H7 (cell line): ENCODE measurements at places on chromosomes 1 and 21. TPM values are rescaled to one million over a fixed set of nuclear protein-coding genes. Genes with fewer than 3 reads are reported as not detected.

Gene FAM43B
- total RNA-seq, result 4.1 and 6.1 TPM in 2 replicates

Gene MTARC2
- total RNA-seq, result 12.2 and 13.0 TPM in 2 replicates

Gene GBP7
- total RNA-seq, result not detected in 2 replicates

Gene ESPN
- total RNA-seq, result 8.7 and 9.3 TPM in 2 replicates

Gene LEMD1
- 19.4 and 25.1 TPM in 2 replicates for total RNA-seq

Gene MRAP
- not detected in 2 replicates for total RNA-seq

Gene KRTAP6-3
- total RNA-seq, result not detected in 2 replicates

Gene MAB21L3
- total RNA-seq, result 0.07 TPM in 1 of 2 replicates, not detected in the other

Gene KRTAP19-3
- not detected in 2 replicates for total RNA-seq

Gene STYXL2
- total RNA-seq, result 0.07 and 0.24 TPM in 2 replicates

GRCh38 chr1:113608399-113608798 lies 150.9 kb downstream of the PHTF1 start:
- no peak for DNase-seq

DNA sequence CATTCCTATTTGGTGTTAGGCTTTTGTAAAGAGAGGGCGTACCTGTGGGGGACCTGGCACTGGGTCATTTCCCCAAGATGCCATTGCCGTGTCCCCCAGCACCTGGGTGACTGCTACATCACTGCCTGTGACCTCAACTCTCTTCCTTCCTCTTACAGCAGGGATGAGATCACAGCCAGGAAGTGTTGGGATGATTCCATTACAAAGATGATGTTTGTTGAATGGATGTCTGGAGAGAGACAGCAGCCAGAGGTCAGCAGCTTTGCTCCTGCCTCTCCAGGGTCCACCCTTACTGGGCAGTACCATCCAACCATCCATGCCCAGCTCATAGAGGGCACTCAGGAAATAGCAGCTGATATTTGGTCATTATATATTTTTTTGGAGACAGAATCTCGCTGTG lies 35.1 kb downstream of the TMEM51 start:
- no peak for DNase-seq

DNA sequence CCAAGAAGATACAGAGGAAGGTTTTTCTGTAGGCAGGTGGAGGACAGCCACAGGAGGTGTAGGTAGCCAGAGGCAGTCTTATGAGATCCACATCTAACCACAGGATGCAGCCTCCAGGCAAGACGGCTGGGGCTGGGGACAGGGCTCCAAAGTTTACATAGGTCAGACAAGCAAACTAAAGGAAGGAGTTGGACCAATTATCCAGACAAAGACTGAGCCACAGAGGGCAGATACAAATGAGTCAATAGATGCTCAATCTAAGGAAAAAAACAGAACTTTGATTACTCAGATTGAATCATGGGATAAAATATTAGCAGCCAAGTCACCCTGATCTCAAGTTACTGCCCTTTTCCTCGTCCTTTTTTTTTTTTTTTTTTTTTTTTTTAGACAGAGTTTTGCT lies 91.6 kb downstream of the RGS7 start:
- DNase-seq, result no peak

GRCh38 chr1:231899713-231900435 lies 273.3 kb downstream of the DISC1 start:
- DNase-seq, result no peak

GRCh38 chr1:111948209-111949171 lies 41.0 kb downstream of the KCND3 start:
- DNase-seq, result peak; percentile 72

DNA sequence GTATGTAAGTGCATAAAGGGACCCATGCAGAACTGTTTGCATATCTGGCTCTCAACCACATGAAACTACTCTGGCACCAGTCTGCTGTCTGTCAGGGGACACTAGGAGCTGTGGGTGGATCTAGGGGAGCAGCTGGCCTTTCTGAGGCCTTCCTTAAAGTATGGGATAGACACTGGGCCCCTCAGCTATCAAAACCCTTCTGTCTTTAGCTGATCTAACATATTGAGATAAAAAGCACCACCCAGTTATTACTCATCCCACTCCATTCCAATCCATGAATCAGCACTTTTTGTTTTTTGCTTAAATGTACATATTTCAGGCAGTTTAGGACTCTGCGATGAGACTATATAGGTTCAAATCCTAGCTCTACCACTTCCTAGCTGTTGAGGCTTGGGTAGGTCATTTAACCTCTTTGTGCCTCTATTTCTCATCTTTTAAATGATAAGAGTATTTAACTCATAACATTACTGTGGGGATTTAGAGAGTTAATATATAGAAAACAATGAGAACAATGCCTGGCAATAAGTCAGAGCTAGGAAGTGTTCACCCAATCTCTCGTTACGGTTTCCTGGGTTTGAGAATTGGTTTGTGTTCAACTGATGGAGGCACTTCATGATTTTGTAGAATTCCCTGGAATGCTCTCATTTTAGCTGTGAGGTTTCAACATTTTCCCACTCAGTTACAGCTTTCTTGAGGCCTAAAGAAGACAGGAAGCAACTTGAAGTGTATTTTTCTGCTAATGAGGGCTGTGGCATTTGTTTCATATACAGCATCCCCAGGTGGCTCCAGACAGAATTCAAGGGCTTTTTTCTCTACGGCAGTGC lies 68.9 kb downstream of the LRIG2 start:
- no peak for DNase-seq

DNA sequence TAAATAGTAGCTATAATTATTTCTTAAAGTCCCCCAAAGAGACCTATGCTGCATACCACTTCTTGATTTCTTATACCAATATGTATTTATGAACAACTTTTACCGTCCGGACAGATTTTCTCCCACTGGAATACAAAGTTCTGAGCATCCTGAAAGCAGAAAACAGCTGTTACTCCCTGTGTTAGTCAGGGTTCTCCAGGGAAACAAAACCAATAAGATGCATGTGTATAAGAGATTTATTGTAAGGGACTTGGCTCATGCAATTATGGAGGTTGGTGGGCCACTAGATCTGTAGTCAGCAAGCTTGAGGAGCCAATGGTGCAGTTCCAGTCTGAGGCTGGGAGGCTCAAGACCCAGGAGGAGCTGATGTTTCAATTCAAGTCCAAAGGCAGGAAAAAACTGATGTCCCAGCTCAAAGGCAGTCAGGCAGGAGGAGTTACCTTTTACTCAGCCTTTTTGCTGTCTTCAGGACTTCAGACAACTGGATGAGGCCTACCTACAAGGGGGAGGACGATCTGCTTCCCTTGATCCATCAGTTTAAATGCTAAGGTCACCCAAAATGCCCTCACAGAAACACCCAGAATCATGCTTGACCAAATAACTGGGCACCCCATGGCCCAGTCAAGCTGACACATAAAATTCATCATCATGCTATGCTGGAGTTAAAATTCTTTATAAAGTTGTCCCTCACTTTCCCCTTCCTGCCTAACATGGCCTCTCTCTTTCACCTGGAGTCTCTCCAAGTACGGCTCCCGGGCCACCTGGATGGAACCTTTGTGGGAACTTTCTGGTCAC lies 24.3 kb upstream of the ATF3 start:
- DNase-seq, result no peak

GRCh38 chr1:68975212-68975933 lies 478.5 kb upstream of the DEPDC1 start:
- DNase-seq, result peak; percentile 26

DNA sequence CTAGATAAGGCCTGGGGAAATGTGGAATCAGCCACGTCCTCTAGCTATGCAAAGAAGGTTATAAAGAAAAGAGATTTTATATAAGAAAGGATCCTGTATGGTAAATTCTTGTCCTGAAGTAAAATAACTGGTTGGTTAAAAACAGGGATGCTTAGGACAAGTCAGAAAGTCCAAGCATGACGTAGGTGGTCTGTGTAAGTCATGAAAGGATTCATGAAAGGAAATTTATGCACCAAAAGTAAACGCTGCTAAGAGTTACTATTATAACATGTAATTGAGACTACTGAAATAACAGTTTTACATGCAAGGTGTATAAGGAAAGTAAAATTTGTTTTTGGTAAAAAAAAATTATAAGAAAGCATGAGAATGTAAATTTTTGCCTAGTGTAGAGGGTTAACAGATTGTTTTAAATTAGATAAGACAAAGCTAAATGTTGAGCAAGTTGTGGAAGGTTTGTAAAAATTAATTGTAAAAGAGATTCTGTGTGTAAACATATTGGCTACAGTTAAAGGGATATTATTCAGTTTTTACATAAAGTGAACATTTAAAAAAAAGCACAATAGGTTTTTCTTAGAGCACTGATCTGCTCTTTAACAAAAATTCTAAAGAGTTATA lies 43.9 kb downstream of the PIGK start:
- no peak for DNase-seq

DNA sequence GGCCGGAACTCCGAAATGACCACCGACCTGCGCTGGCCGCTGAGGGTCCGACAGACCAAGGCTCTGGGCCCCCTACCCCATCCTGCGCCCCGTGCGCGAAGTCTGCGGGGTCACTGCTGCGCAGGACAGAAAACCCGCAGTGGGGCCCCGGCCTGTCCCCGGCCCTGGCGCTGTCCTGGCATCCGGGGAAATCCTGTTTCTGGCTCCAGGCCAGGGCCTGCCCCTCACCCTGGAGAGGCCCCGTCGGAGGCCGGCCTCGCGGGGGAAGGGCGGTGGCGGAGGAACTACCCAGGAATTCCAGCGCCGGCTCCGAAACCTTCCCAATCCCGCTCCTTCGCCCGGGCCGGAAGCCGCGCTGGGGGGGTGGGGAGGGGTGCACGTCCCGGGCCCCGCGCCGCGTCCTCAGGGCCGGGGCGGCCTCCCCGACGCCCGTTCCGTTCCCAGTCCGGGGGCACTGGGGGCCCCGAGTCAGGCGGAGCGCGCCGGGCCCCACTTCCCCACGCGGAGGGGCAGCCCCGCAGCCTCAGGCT lies 77.0 kb downstream of the MORN1 start:
- DNase-seq, result peak; percentile 98

DNA sequence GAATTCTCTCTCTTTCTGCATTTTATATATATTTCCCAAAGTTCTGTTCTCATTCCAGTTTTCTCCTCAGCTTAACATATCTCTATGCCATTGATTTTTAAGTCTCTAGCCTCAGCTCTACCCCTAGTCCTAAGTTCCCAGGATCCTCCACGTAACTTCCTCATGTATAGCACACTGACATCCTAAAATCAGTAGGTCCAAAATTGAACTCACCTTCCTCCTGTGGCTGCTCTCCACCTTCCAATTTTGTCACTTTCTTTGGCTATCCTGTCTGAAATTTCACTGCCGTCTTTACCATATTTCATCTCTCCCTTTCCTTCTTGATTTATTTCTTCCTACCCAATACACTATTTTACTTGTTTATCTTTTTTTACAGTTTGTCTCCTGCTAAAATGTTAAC lies 1.5 kb downstream of the SLAMF6 start:
- no peak for DNase-seq

DNA sequence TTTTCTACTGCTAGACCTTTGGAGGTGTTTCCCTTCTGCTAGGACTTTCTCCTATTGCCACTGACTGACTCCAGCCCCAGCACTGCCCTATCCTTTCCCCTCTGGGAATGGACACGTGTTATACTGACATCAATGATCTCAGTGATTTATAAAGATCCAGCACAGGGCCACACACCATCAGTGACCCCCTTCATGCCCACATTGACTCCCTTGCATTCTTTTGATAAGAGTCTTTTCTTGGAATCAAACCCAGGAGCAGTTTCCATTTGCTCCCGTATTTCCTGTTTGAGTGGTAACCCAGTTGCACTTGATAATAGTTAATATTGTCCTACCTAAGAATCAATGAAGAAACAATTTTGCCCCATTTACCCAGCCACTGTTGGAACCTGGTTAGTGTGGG lies 501.0 kb upstream of the USP24 start:
- no peak for DNase-seq

GRCh38 chr1:90716552-90717355 lies at the start of gene BARHL2:
Gene BARHL2, minus strand, starts transcription at chr1:90717302. Its CDS starts 107 bp downstream, at chr1:90717195.
- DNase-seq, result peak; percentile 76

DNA sequence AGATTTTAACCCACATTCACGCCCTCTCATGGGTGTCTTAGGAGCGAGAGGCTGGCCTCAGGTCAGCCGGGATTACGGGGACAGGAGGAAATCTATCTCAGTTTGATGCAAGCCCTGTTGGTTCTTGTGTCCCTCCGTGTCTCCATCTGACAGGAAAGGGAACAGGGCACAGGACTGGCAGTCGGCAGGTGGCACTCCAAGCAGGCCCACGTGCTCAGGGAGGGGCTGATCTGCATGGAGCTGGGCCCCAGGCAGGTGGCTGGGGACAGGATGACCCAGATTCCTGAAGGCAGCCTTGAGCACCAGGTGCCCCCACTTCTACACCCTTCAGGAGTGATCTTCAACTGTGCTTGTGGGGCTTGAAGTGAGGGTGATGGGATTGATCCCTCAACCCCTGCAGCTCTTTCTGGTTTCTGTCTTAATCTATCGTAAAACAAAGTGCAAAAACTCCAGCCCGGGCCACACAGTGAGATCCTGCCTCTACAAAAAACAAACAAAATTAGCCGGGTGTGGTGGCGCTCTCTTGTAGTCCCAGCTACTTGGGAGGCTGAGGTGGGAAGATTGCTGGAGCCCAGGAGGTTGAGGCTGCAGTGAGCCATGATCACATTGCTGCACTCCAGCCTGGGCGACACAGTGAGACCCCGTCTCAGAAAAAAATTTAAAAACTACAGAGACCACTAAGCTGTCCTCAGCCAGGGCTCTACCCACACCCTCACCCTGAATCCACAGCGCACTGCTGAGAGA lies 8.3 kb downstream of the PLEKHG5 start:
- no peak for DNase-seq

GRCh38 chr21:27023186-27023585 lies 56.3 kb upstream of the ADAMTS5 start:
- no peak for DNase-seq

DNA sequence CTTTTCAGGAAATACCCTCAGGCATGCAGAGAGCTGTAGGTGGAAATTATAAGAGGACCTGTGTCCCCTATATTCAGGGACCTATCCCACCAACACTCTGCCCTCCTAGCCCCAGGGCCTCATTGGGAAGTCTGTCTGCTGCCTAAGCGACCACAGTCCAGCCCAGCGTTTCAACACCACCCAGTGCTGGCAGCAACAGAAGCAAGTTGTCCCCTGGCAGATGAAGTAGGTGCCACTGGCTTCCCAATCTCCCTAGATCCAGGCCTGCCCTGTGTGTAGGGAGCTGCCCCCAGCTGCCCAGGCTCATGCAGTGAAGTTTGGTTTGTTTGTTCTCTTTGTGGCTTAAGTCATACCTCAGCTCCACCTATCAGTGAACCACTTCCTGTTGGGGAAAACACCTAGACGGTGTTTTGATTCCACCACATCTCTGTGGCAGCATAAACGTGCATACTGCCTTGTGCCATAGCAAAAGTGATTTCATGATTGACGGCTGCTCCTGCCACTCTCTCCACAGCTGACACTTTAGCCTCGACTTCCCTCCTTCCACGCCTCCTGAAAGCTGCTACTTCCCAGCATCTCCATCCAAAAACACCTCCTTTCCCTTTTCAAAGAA lies 8.1 kb upstream of the LEFTY1 start:
- DNase-seq, result peak; percentile 61

- no peak for DNase-seq
Measured at GRCh38 chr1:48007047-48007446, 9.9 kb upstream of the TRABD2B start.

GRCh38 chr1:185478877-185479276 lies 161.8 kb upstream of the IVNS1ABP start:
- DNase-seq, result no peak

DNA sequence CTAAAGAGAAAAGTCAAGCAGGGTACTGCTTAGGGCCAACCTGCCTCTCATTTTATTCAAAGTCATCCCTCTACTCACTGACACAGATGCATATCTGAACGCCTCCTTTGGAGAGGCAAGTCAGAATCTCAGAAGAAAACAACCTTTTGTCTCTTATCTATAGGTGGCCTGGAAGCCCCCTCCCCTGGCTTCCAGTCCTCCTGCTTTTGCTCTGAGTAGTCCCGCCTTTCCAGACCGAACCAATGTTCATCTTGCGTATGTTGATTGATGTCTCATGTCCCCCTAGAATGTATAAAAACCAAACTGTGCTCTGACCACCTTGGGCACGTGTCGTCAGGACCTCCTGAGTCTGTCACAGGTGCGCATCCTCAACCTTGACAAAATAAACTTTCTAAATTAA lies 81.8 kb downstream of the WDR4 start:
- no peak for DNase-seq
